Upper lobe of left lung (tissue), 6 donors: ENCODE measurements at places on chromosomes 4 and X.

- H3K4me3 ChIP-seq = no peak overlapping the region
- H3K4me1 ChIP-seq = no peaks in the 10 kb centered on the region
Observed at GRCh38 chrX:65750674-65751469, 83.4 kb downstream of the MSN start.

GRCh38 chr4:144634978-144635747 lies 10.8 kb upstream of the HHIP start:
- no peak overlapping the region for H3K4me3 ChIP-seq
- no peak for DNase-seq
- no peaks in the 10 kb centered on the region for H3K4me1 ChIP-seq
- no peaks in the 10 kb centered on the region for H3K36me3 ChIP-seq
- no peak overlapping the region for H3K27ac ChIP-seq

GRCh38 chr4:69787879-69788278 lies 27.5 kb upstream of the SULT1B1 start:
- H3K27ac ChIP-seq = no peak overlapping the region
- no peaks in the 10 kb centered on the region for H3K36me3 ChIP-seq
- no peak for DNase-seq

DNA sequence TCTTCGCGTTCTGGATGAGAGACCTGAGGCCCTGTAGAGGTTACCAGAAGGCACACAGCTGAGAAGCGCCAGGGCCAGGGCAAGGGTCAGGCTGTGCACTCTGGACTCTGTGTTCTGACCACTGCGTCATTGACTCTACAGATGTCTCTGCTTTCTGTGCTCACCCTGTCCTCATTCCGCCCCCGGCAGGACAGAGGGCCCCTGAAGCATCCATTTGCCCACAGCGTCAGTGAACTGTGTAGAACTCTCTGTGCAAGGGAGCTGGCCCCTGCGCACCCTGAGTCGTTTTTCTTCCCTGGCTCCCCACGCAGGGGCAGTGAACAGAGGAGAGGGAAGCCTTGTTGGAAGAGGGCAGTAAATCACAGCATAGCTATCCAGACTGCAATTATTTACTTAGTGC lies 6.1 kb upstream of the WAS start:
- H3K4me1 ChIP-seq = no peaks in the 10 kb centered on the region
- H3K4me3 ChIP-seq = no peak overlapping the region
- no peaks in the 10 kb centered on the region for H3K27me3 ChIP-seq
- DNase-seq = no peak

- no peaks in the 10 kb centered on the region for H3K36me3 ChIP-seq
- DNase-seq = no peak
- H3K4me3 ChIP-seq = no peak overlapping the region
- no peaks in the 10 kb centered on the region for H3K27me3 ChIP-seq
Observed at GRCh38 chrX:123648028-123648810, 84.6 kb downstream of the THOC2 start.
